Right atrium auricular region (tissue), 2 donors: ENCODE measurements at places on chromosomes 1 and 21. TPM values are rescaled to one million over a fixed set of nuclear protein-coding genes. Genes with fewer than 3 reads are reported as not detected.

The KHDC4 gene
- 13.4 TPM for total RNA-seq

The EDEM3 gene
- total RNA-seq, result 30.0 TPM

The CYP4A22 gene
- not detected for total RNA-seq

DNA sequence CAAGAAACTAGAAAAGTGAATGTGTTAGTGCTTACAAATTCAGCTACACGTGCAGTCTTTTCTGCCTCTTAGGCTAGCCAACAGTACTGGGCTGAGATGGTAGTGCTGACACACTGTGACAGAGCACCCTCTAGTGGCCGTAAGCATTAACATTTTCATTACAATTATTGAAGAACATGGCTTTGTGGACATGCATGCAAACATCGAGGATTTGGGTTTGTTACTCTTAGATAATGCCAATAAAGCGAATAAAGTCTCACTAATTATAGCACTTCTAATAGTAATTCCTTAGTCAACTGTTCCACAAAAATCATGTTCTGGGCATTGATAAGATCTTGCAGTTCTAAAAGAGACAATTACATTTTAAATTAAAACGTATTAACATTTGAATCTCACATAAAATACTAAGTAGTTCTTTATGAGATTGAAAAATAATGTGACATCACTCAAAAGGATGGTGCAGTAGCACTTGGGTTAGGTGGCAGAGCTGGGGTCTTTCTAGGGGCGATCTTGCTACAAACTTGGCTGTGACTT, 47.1 kb downstream of the MYSM1 start:
- no peak for DNase-seq

The GJC2 gene
- total RNA-seq, result 0.93 TPM
